ENCODE measurements at places on chromosomes 12 and 14. TPM values are rescaled to one million over a fixed set of nuclear protein-coding genes. Genes with fewer than 3 reads are reported as not detected.

CLMN gene
- 64.2 TPM for total RNA-seq

KDM5A gene
- 19.9 TPM for total RNA-seq

RAB15 gene
- total RNA-seq: 4.6 TPM

BATF gene
- total RNA-seq: 0.58 TPM

- no peaks in the 10 kb centered on the region for H3K27me3 ChIP-seq
- H3K36me3 ChIP-seq: no peaks in the 10 kb centered on the region
- H3K27ac ChIP-seq: no peak overlapping the region
- no peak overlapping the region for H3K4me3 ChIP-seq
- no peak for DNase-seq
Measured at GRCh38 chr12:100692502-100692901, 102.1 kb upstream of the ANO4 start.

GRCh38 chr12:79690638-79691510 lies at the start of gene PAWR:
PAWR (minus strand) TSS chr12:79690964; CDS start chr12:79690244, 720 bp downstream.
- no peaks in the 10 kb centered on the region for H3K27me3 ChIP-seq
- H3K36me3 ChIP-seq: no peaks in the 10 kb centered on the region
- peak; percentile 80 for DNase-seq
- peak within 1 kb of the TSS; percentile 86 for H3K4me3 ChIP-seq
- H3K4me1 ChIP-seq: peaks cover 25% of the 10 kb centered on the region

GRCh38 chr12:94676031-94676641 lies 25.8 kb upstream of the TMCC3 start:
- no peaks in the 10 kb centered on the region for H3K36me3 ChIP-seq
- DNase-seq: peak; percentile 43
- H3K4me1 ChIP-seq: no peaks in the 10 kb centered on the region
- H3K27me3 ChIP-seq: no peaks in the 10 kb centered on the region
- peak overlapping the region; percentile 25 for H3K27ac ChIP-seq
- H3K4me3 ChIP-seq: no peak overlapping the region

- no peaks in the 10 kb centered on the region for H3K27me3 ChIP-seq
- H3K27ac ChIP-seq: no peak overlapping the region
- H3K4me3 ChIP-seq: no peak overlapping the region
- no peaks in the 10 kb centered on the region for H3K4me1 ChIP-seq
- H3K36me3 ChIP-seq: no peaks in the 10 kb centered on the region
Measured at GRCh38 chr12:4789776-4790175, 69.6 kb downstream of the GALNT8 start.

GRCh38 chr12:44703182-44703910 lies 172.8 kb downstream of the NELL2 start:
- H3K27me3 ChIP-seq: no peaks in the 10 kb centered on the region
- no peaks in the 10 kb centered on the region for H3K36me3 ChIP-seq
- DNase-seq: no peak
- no peak overlapping the region for H3K4me3 ChIP-seq
- no peak overlapping the region for H3K27ac ChIP-seq

DNA sequence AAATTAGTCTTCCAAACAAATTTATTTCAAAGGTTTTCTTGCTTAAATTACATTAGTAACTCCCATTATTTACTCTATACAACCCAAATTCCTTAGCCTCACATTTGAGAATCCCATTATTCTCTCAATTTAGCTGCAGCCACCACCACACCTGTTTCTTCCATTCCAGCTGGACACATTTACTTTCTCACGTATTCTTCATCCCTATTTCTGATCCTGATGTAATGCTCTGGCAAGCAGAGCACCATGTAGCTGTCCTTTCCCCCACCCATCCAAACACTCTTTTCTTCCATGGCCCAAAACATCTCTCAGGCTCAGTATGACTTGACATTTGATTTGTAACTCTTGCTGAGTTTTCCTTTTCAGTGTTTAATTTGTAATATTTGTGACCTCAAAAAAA lies 240.2 kb upstream of the CLEC14A start:
- H3K4me1 ChIP-seq: no peaks in the 10 kb centered on the region
- H3K4me3 ChIP-seq: no peak overlapping the region
- no peak for DNase-seq
- no peaks in the 10 kb centered on the region for H3K27me3 ChIP-seq

DNA sequence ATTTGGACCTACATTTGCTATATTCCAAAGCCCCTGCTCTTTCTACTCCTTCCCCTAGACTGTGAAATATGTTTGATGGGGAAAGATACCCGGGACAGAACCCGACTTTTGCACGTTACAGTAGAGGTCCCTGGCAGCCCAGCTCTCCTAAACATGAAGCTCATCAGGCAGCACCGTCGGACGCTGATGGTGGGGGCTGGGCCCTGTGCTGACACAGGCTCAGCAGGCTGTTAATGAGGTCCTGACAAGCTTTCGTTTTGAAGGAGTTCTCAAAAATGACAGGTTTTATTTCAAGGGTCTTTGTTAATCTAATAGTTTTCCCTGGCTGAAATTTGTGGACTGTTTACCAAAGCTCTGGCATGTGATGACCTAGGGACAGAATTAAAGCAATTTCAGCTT lies 102.3 kb downstream of the SLC25A47 start:
- no peak overlapping the region for H3K27ac ChIP-seq
- no peaks in the 10 kb centered on the region for H3K36me3 ChIP-seq
- no peaks in the 10 kb centered on the region for H3K4me1 ChIP-seq
- H3K4me3 ChIP-seq: no peak overlapping the region

DNA sequence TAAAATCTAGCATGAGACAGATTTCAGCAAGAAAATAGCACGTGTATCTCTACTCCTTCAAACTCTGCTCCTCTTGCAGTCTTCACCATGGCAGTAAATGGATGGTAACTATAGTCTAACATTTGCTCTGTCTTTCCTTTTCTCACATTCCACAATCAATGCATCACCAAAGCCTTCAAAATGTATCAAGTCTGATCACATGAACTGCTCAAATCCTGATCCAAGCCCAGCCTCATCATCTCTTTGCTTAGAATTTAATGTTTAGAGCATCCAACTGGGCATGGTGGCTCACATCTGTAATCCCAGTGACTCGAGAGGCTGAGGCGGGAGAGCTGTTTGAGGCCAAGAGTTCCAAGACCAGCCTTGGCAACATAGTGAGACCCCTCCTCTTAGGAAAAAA lies 45.9 kb downstream of the CDK17 start:
- H3K36me3 ChIP-seq: no peaks in the 10 kb centered on the region
- DNase-seq: no peak
- no peaks in the 10 kb centered on the region for H3K27me3 ChIP-seq
- H3K27ac ChIP-seq: no peak overlapping the region
- peaks cover 12% of the 10 kb centered on the region for H3K4me1 ChIP-seq

GRCh38 chr12:131703161-131703560 lies 7.7 kb upstream of the SFSWAP start:
- H3K4me1 ChIP-seq: no peaks in the 10 kb centered on the region
- H3K27me3 ChIP-seq: no peaks in the 10 kb centered on the region
- no peak overlapping the region for H3K27ac ChIP-seq
- H3K36me3 ChIP-seq: no peaks in the 10 kb centered on the region

DNA sequence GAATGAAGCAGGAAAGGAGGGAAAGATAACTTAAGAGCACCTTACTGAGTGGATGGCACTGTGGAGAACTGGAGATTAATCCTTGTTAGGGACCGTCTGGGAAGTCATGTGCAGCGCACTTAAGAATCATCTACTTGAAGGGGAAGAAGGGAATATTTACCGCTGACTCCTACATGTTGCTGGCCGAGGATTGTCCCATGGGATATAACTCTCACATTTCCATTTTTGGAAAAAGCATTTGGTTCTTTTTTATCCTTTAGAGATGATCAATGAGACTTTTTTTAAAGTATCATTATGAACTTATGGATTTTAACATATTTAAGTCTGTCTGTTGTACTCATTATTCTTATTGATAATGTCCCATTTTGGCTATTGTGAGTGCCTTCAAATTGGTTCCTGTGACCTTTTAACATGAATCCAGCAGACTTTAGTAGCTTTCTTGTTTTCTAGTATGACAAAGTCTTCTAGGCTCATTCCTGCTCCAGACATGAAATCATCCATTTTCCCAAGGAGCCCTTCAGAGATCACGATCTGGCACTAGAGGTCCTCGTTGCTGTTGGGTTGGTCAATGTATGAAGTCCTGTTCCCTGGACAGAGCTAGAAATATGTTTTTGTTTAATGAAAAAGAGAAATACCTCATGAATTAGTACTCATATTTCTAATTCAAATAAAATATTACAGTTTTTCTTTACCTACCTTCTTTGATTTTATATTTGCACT lies 20.2 kb upstream of the FAM234B start:
- DNase-seq: no peak
- no peak overlapping the region for H3K27ac ChIP-seq
- H3K36me3 ChIP-seq: no peaks in the 10 kb centered on the region
- no peak overlapping the region for H3K4me3 ChIP-seq
- no peaks in the 10 kb centered on the region for H3K4me1 ChIP-seq
- no peaks in the 10 kb centered on the region for H3K27me3 ChIP-seq

- H3K27ac ChIP-seq: no peak overlapping the region
- H3K4me1 ChIP-seq: no peaks in the 10 kb centered on the region
- H3K36me3 ChIP-seq: no peaks in the 10 kb centered on the region
- no peak for DNase-seq
- H3K4me3 ChIP-seq: no peak overlapping the region
Measured at GRCh38 chr12:10331642-10332239, 24.1 kb downstream of the KLRD1 start.

DNA sequence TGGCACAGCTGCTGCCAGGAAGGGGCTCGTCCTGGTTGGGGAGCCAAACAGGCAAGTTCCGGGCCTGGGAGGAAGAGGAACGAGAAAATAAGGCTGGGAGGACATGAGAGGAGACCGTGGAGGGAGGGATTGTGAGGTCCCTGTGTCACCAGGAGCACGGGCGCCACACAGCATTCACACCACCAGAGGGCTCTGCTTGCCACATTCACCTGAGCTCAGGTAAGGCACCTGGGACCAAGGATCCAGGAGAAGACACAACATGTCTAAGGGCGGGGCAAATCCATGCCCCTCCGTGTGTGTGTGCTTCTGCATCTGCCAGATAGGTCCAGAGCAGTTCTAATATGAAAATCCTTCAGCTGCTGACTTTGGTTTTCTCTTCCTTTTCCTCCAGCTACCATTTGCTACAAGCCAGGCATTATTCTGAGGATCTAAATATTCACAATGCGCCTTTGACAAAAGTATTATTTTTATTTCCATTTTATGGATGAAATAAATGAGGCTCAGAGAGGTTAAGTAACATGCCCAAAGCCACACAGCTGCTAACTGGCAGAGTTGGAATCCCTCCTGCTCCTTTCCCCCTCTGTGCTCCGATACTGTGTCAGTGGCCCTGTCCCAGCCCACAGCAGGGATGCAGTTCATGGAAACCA lies 14.6 kb downstream of the RAPGEF3 start:
- peak; percentile 84 for DNase-seq
- H3K27ac ChIP-seq: no peak overlapping the region
- no peak overlapping the region for H3K4me3 ChIP-seq
- no peaks in the 10 kb centered on the region for H3K4me1 ChIP-seq
- H3K27me3 ChIP-seq: no peaks in the 10 kb centered on the region

DNA sequence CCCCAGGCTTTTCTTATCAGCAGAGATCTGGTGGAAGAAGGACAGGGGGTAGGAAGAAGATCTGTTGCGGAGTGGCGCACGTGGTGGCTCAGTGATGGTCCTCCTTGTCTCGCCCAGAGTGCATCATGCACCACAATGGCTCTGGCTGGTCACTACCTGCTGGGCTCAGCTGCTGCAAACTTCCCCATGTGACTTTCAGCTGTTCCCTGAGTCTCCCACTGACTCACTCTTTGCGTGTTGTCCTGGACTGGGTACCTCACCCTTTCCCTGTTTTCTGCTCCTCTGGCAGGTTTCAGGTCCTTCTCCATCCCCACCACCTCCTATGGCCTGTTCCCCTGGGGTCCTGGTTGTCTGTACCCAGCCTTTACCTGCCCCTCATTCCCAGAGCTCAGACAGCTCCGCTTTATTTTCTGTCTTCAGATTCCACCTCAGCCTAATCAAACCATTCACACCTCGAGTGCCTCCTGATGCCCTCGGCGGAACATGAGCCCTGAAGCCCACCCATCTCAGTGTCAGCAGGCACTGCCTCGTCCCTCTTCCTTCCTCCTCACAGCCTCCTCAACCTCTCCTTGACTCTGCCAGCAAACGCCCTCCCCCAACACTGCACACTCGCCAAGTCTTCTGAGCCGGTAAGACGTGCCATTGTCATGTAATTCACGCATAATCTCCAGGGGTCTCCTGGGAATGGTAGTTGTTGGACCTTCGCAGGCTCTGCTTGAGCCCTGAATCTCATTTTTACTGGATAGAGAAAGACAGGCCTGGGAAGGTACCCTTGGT lies 1.8 kb downstream of the C1R start:
- no peaks in the 10 kb centered on the region for H3K27me3 ChIP-seq
- no peak overlapping the region for H3K4me3 ChIP-seq
- no peak overlapping the region for H3K27ac ChIP-seq
- H3K4me1 ChIP-seq: no peaks in the 10 kb centered on the region

GRCh38 chr12:123916729-123917128 lies 55.9 kb downstream of the CCDC92 start:
- H3K27me3 ChIP-seq: no peaks in the 10 kb centered on the region
- DNase-seq: no peak
- H3K36me3 ChIP-seq: no peaks in the 10 kb centered on the region
- H3K27ac ChIP-seq: no peak overlapping the region
- H3K4me3 ChIP-seq: no peak overlapping the region

GRCh38 chr12:49881415-49882247 lies 22.1 kb downstream of the FAIM2 start:
- no peaks in the 10 kb centered on the region for H3K4me1 ChIP-seq
- DNase-seq: peak; percentile 40
- no peaks in the 10 kb centered on the region for H3K36me3 ChIP-seq
- no peak overlapping the region for H3K27ac ChIP-seq
- no peak overlapping the region for H3K4me3 ChIP-seq

DNA sequence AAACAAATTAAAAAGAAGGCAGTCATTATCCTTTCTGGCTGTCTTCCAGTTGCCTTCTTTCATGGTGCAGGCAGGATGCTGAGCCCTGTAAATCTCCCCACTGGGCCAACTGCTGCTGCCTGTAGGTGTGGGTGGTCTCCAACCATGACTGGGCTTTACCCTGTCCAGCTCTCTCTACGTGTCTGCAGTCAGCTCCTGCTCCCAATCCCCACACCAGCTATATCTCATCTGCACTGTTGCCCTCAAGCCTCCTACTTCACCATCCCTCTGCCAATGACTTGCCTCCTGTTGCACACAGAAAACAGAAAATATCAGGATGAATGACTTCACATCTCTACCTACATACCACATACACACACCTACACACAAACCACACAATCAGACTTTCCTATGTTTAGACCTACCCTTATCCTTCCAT lies 39.7 kb upstream of the PSMA6 start:
- H3K27ac ChIP-seq: no peak overlapping the region
- no peak overlapping the region for H3K4me3 ChIP-seq
- H3K36me3 ChIP-seq: no peaks in the 10 kb centered on the region
- H3K27me3 ChIP-seq: no peaks in the 10 kb centered on the region
- DNase-seq: no peak

GRCh38 chr12:69231479-69231878 lies 7.9 kb upstream of the CPSF6 start:
- no peak overlapping the region for H3K27ac ChIP-seq
- H3K4me3 ChIP-seq: no peak overlapping the region
- no peaks in the 10 kb centered on the region for H3K4me1 ChIP-seq

- no peak overlapping the region for H3K27ac ChIP-seq
- no peak overlapping the region for H3K4me3 ChIP-seq
- no peaks in the 10 kb centered on the region for H3K4me1 ChIP-seq
- no peaks in the 10 kb centered on the region for H3K27me3 ChIP-seq
- no peak for DNase-seq
- no peaks in the 10 kb centered on the region for H3K36me3 ChIP-seq
Measured at GRCh38 chr12:114984634-114985061, 300.7 kb upstream of the TBX3 start.
